T-helper 17 cell (primary cell): ENCODE measurements at places on chromosomes 16 and 17.

DNA sequence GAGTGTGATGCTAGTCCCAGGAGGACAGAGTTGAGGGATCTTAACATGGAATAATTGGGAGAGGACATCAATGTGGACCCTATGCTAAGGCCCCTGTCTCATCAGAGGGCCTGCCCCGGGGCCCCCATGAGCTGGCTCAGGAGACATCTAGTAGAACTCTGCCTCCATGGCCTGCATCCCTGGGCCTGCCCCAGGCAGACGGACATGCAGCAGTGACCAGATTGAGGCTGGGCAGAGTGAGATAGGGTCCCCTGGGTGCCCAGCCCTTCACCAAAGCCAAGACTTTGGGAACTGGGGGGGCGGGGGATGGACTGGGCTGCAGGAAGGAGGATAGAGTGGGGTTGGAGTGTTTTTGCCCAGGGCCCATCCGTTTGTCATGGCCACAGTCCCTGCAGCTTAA is 115.2 kb downstream of the CCDC182 start:
- DNase-seq: no peak

- no peak for DNase-seq
Measured at GRCh38 chr17:37391146-37391545, 15.4 kb downstream of the C17orf78 start.

DNA sequence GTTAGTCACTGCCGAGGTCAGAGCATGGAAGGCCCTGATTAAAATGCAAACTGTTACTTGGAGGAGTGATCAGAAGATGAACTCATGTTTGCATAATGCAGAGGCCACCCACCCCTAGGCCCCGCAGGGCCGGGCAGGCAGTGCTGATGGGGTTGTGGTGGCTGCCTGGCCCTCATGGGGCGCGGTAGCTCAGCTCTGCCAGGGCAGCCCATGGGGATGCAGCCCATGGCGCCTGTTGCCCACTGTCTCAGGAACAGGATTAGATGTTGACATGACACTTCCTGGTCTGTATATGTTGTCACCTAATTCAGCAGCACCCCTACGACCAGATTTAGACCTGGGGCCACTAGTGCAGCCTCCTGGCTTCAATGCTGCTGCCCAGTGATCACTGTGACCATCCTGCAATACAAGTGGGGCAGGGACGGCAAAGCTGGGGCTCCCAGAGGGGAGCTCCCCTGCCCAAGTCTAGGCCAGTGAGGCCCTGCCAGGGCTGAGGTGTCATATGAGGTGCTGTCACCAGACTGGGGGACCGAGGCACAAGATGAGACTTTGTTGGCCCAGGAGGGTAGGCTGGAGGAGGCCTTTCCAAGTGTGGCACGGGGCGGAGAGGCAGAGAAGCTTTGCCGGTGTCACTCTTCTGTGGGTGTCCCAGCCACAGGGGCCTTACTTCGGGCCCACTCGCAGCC is 49.1 kb downstream of the RAI1 start:
- no peak for DNase-seq

DNA sequence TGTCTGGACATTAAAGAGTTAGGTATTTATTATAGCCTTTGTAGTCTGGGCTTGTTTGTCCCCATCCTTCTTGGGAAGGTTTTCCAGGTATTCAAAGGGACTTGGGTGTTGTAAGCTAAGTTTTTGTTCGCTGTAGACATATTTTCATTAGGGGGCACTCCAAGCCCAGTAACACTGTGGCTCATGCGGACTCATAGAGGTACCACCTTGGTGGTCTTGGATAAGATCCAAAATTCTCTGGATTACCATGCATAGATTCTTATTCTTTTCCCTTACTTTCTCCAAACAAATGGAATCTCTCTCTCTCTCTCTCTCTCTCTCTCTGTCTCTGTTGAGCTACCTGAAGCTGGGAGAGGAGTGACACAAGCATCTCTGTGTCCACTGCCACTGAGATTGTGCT is 48.9 kb downstream of the ERCC4 start:
- DNase-seq: no peak

DNA sequence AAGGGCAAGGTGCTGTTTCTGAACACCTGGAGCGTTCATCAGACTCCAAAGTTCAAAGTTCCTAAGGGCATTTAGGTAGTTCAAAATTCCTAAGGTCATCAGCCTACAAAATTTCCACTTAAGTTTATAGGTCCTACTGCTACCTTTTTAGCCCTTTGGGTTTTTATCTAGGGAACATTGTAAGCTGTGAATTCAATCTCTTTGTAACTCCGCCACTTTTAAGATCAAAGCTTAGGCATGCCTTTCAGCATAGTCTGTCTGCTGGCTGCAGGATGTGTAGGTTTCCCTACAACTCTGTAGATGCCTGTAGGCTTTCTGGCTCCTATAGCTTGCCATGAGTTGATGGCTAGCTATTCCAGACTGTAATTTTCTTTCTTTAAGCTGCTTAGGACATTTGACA is 291.6 kb downstream of the MAP2K6 start:
- no peak for DNase-seq

- no peak for DNase-seq
Measured at GRCh38 chr16:50197582-50197981, 44.5 kb downstream of the TENT4B start.

GRCh38 chr16:74568961-74569631 is 37.8 kb downstream of the GLG1 start:
- DNase-seq: no peak

DNA sequence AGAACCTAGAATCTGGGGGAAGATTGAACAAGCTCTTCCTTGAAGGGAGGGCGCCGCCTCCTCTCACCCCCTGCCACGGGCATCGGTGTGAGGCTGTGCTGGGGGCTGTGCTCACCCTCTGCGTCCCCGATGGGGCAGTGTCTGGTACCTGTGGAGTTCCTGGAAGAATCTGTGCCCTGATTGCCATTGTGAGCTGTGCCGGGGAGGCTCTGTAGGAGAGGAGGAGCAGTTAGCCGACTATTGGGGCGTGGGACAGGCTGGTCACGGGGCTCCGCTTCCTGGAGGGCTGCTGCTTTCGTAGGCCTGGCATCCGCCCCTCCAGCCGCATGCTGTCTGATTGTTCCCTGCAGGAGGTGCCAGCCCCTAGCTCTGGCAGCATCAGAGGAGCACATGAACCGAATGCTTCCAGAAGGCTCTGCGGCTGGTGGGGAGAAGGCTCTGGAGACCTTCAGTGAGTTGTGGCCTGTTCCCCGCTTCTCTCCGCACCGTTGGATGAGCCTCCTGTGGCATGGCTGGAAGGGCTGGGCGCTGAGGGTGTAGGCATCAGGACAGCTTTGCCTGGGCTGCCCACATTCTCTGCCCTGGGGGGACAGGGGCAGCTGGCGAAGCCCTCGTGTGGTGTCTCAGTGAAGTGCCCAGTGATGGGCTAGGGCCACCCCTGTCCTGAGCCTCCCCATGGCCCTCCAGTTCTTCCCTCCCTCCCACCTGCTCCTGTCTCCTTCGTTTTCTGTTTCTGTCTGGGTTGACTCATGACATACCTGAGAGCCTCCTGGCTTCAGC is 86.9 kb downstream of the SEC14L1 start:
- no peak for DNase-seq

GRCh38 chr16:8675183-8676159 is 1.1 kb downstream of the ABAT start:
- DNase-seq: peak; percentile 46

GRCh38 chr17:35022536-35023063 is 40.9 kb downstream of the RFFL start:
- DNase-seq: peak; percentile 49

DNA sequence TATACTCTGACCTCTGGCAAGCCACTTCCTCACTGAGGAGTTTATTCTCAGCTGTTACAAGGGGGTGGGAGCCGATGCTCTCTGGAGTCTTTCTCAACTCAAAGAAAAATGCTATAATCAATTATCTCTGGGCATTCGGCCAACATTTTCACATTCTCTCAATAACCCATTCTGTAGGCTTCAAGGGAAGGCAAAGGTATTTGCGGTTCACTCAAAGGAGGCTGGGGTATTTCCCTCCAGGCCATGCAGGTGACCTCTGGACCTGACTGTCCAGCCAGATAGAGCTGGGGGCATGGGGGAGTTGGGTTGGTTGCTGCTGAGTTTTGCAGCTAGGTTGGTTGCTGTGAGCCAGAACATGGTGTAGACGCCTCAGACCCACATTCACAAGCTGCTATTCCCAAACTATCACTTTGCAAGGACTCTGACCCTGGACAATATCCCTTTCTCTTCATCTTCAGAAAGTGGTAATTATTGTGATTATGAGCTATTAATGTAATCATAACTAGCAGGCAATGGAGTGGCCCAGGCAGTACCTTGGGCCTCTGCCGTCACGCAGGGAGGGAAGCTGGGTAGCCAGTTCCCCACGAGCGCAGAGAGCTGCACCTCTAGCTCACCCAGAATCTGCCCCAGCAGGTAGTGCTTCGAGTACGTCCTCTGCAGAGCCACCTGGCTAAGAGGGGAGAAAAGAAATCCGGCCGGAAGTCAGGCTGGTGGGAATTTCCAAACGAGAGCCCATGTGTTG is 42.1 kb downstream of the AIPL1 start:
- DNase-seq: no peak

GRCh38 chr17:43354371-43354770 is 44.4 kb upstream of the ARL4D start:
- no peak for DNase-seq

DNA sequence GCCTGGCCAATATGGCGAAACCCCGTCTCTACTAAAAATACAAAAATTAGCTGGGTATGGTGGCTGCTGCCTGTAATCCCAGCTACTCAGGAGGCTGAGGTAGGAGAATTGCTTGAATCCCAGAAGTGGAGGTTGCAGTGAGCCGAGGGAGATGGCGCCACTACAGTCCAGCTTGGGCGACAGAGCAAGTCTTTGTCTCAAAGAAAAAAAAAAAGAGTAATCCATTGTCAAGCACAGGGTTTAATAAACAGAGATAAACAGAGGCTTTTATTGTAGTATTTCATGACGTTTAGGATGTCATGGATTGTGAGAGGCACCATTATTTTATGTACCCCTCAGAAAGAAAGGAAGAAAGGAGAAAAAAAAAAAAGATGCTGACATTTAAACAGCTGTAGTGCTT is 75.2 kb upstream of the RNU2-1 start:
- no peak for DNase-seq
